ENCODE measurements at places on chromosomes 1 and 21. TPM values are rescaled to one million over a fixed set of nuclear protein-coding genes. Genes with fewer than 3 reads are reported as not detected.

The ANKRD45 gene
- 3.2 TPM for total RNA-seq

The TIPRL gene
- 33.5 TPM for total RNA-seq

The OR10J1 gene
- total RNA-seq: not detected

The AHCTF1 gene
- 47.3 TPM for total RNA-seq

The SELP gene
- not detected for total RNA-seq

DNA sequence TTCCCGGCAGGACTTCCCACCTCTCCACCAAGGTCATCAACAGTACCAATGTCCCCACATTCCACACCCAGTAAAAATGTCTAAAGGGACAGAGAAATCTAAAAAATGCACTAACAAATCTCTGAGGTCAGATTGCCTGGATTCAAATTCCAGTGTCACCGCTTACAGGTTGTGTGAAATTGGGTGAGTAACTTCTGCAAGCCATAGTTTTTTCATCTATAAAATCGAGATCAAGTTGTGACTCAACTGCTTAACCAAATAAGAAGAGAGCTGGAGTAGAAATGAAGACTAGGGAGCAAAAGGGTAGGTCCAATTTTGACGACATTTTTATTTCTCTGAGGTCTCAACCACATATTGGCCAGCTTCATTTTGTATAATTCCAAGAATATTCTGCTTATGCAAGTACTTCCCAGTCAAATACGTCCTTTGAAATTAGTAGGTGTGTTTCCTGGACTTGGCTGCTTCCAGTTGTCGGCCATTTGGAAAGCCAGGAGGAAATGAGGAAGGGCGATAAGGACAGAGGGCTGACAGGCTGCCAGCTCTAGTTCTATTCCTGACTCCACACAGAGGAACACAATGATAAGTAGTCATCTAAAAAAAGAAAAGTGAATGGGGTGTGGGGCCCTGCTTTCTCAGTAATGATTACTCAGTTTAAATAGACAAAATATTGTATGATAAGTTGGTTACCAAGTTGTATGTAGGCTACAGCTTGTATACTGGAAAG, 57.7 kb upstream of the ZC3H11B start:
- DNase-seq: no peak

DNA sequence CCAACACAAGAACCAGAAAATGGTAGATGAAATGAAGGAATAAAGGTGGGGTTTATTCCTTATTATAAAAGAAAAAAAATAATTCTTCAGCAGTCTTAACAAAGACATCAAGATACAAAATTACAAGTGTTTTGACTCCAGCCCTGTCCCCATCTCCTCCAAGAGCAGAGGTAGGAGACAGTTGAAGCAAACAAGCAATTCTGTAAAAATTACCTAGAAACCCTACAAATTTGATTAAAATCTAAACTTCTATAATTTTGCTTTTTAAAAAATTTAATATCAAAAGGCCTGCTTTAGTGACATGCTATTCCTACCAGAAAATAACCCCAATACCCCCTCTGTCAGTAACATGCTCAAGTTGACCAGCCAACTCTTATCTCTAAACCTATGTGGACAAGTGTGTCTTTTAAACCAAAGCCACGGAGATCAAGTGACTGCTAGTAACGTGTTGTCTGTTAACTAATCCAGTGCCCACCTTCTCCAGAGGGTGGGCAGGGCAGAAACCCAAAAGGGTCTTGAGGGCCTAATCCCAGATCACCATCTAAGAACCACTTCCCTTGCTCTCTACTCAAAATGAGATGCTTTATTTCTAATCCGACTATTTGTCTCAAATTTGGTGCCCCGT, 8.4 kb downstream of the GLUL start:
- DNase-seq: no peak

GRCh38 chr1:3296826-3297225, 157.6 kb upstream of the ARHGEF16 start:
- DNase-seq: no peak

DNA sequence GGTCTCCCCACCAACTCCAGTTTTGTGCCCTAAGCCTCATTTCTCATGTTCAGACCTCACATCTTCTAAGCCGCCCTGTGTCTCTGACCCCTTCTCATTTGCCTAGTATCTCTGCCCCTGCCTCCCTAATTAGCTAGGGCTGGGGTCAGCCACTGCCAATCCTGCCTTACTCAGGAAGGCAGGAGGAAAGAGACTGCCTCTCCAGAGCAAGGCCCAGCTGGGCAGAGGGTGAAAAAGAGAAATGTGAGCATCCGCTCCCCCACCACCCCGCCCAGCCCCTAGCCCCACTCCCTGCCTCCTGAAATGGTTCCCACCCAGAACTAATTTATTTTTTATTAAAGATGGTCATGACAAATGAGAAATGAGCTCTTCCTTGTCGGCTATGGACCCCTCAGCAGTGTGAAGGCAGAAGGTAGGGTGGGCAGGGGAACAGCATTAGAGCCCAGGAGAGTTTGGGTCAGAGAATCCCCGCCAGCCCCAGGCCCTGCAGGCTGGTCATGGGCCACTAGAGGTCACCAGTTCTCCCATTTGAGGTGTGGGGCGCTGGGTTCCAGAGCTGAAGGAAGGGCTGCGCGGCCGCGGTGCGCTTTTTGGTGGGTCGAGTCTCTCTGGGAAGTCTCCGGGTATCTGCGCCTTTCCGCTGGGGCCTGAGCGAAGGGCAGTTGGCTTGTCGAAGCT, 11.5 kb downstream of the ADAMTSL4 start:
- peak; percentile 87 for DNase-seq
